NCI-H2081 treated with DMSO at 0.1 percent for 48 hours (cell line): ENCODE measurements at places on chromosomes 12 and 14.

DNA sequence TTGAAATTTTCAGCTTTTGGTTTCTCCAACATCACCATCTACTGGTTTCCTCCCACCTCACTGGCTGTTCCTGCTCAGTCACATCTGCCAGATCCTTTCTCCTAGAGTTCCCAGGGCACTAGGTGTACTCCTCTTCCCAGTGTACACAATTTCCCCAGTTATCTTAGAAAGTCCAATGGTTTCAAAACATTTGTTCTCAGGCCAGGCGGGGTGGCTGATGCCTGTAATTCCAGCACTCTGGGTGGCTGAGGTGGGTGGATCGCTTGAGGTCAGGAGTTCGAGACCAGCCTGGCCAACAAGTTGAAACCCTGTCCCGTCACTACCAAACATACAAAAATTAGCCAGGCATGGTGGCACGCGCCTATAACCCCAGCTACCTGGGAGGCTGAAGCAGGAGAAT is 60.7 kb downstream of the SPPL3 start:
- no peak for DNase-seq

DNA sequence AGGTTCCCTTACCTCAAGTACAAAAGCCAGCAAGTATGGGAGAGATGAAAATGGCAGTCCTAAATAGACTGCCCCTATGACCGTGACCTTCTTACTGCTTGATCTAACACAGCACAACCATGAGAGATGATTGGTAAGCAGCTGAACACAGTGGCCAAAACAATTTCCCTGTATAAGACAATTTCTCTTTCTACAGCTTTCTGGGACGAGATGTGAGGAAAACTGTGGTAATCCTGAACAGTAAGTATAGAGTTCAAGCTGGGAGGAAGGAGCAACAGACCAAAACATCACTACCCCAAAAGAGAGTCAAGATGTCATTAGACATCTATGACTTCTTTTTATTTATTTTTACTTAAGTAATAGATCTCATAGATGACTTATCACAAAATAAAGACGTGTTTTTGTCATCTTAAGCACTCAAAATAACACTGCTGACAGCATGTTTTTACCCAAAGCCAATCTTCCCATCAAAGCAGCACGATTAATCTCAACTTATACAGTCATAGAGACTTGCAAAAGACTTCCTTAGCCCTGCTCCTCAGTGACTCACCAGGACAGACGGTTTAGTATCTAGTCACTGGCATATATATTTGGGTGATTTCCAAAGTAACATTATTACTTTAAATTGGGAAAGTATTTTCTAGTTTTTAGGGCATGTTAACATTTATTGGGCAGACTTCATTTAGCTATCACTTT is 3.7 kb downstream of the TMEM52B start:
- no peak for DNase-seq

GRCh38 chr14:96384053-96384452 is 7.9 kb upstream of the AK7 start:
- DNase-seq: no peak

DNA sequence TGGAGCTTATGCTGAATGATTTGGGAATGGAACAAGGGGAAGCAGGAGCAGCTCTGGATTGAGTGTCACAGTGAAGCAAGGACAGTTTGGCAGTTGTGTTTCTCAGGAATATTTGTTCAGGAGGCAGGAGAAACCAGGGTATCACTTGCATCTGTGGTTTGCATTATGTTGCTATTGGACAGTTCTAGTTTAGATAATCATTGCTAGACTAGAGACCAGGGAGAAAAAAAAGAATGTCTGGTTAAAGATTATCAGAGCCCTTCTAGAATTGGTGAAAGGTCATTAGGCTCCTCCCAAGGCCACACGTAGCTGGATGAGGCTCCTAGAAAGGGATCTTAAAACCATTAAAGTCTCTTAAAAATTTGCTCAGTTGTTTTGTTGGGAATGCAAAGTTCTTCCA is 17.0 kb upstream of the SRSF5 start:
- no peak for DNase-seq

DNA sequence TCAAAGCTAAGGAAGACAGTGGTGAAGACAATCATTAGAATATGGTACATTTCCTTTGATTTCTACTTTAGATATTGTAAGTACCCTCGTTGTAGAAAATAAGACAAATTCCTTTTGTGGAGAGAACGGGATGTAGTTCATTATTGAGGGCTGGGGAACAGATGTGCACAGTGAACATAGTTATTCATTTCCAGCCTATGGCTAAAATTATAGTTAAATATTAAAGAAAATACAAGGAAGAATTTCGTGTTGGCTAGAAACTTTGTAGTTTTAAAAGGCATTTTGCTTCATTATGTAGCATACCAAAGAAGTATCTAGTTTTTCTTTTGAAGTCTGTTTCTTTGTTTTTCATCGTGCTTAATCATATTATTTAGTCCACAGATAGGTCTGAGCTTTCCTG is 201.8 kb downstream of the ESR2 start:
- DNase-seq: no peak

DNA sequence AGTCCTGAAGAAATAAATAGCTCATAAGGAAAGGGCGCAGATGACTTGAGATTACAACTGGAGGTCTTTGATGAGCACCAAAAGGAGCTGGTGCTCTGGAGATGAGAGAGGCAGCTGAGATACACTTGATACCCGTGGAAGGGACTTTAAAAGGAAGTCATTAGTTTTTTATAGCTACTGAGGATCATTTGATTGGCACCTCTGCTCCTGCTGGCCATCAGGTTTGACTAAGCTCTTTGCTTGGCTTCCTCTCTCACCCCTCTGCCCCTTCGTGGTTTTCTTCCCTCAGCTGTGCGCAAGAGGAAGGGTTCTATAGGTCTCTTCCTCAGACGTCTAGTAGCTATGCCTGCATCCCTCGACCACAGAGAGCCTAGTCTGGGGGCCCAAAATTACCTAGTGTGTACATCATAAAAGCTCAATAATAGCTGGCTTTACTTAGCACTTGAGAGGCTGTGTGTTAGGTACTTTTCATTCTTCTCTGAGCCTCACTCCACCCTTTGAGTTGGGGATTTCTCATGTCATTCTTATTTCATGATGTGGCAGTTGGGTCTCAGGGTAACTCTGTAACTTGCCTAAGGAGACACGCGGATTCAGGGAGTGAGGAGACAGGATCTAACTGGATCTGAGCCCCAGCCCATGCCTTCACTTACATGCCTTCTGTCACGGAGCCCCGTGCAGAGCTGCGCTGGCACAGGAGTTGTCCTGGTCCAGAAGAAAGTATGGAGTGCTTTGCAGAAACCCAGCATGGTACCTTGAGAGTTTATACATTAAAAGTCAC is 68.4 kb upstream of the ASPG start:
- no peak for DNase-seq

DNA sequence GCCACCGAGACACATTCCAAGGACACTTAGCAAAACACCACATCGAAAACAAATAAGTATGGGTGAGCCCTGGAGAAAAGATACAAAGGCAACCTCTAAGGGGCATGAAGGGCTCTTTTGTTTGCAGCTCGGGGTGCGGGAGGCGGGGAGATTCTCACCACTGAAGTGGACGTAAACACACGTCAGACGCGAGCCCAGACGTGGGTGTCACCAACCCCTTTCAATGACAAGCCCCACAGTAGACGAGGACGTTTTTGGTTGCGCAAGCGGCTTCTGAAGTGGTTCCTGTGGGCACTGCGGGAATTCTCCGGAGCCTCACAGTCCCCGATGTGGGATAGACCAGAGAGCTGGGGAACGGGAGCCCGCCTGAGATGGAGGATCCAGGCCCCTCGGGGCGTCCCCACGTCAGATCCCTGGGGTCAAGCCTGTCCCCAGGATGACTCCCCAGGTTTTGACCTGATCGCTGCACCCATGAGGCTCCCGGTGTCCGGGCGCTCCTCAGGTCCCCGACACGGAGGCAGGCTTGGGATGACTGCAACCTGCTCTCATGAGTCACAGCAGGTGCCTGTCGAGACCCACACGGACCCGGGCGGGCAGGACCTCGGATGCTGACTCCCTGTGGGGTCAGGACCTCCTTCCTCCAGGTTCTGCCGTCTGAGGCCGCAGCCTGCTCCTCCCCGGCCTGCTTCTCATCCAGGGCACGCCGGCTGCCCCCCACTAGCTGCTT is 20.3 kb upstream of the ADGRD1 start:
- no peak for DNase-seq

DNA sequence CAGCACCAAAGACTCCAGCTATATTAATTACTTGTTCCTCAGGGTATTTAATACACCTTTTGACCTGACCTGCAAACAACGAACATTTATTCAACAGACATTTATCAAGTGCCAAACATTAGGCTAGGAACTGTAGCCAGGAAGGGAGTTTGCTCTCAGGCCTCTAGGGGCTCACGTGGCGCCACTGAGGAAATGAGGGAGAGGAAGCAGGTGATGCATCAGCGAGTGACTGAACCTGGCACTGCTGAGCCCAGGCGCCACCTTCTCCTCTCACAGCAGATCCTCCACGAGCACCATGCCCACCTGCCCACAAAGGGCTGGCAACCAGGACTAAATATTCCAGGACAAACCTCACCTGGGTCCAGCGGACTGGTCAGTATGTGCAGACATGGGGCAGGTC is 50.2 kb downstream of the SETD3 start:
- DNase-seq: no peak

GRCh38 chr12:34186492-34186891 is 164.2 kb downstream of the ALG10 start:
- DNase-seq: no peak

GRCh38 chr14:74459289-74459946 is 33.4 kb upstream of the SYNDIG1L start:
- no peak for DNase-seq

GRCh38 chr12:26195641-26196420 is 458 bp downstream of the SSPN start:
- no peak for DNase-seq

- DNase-seq: no peak
Measured at GRCh38 chr14:78997811-78998210, 827.6 kb downstream of the NRXN3 start.

DNA sequence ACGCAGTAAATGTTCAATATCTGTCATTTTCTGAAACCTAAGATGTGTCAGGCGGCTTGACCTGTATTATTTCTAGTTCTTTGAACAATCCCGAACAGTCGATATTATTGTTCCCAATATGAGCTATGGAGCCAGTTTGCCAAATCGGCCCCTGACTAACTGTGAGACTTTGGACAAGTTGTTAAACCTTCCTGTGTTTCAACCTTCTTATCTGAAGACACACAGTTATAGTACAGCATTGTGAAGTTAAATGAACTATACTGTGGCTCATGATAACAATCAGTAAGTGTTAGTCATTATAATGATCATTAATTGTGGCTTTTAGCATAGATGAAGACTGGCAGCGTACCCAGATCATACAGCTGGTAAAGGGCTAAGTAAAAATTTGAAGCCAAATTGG is 23.4 kb downstream of the DDX47 start:
- DNase-seq: no peak

DNA sequence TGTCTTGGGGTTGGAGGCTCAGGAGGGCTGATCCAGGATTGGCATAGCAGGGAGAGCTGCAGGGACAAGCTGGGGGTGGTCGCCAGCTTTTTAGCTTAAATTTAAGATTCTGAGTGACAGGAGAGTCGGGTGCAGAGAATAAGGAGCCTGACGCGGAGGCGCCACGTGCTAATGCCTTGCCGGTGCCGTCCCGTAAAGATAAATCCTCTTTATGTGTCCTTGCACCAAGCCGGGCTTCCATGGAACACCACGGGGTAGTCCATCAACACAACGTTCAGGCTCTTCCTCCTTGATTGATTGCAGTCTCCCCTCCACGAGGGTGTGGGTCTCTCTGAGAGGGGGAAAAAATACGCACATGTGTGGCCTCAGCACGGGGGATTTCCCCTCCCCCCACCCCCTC is 3.9 kb downstream of the DLK1 start:
- no peak for DNase-seq

DNA sequence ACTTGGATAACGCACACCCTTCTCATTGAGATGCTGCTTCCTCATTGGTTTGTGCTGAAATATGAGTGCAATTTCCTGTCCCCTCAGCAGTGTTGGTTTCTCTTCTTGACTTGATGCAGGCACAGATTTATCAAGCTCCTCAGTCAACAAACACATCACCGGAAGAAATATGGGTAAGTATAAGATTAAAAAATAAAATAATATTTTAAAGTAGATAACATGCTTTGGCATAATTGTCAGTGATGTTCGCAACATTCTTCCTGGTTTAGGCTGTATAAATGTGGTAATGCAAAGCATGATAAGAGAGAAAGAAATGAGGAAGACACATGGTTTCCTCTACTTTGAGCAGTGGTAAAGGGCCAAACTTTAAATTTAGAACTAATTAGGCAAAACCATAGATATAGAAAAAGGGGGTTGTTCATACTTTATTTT is at the start of gene GPR65:
Gene GPR65 (plus strand): TSS at position 86 of the 432 bp plus-strand sequence. CDS start 5,713 bp downstream, outside the sequence.
- no peak for DNase-seq

DNA sequence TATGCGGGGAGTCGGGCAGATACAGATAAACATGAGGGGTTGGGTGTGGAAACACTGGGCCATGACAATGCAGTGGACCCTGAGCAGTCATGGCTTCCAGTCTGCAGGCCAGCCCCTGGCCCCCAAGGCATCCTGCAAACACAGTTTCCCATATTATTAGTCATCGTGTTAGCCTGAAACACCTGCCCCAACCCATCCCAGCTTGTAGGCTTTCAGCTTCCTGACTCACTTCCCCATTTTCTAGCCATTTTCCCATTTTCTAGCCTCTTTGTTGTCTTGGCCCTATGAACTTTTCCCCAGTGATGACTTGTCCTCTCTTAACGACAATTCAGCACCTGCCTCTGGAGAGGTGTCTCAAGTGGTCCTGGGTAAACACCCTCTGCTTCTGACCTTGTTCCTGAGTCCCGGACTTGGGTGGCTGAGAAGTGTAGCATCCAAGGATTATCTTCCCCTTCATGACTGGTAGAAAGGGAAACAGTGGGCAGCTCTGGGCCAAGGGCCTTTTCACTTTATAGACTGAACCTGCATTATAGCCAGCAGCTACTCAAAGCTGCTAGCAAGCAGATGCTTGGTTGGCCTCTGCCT is 4.3 kb upstream of the PGF start:
- no peak for DNase-seq

- DNase-seq: no peak
Measured at GRCh38 chr12:117582135-117582784, 220.8 kb upstream of the NOS1 start.

- DNase-seq: no peak
Measured at GRCh38 chr12:3102771-3103410, 25.7 kb downstream of the TSPAN9 start.

- DNase-seq: no peak
Measured at GRCh38 chr12:52496590-52497071, 3.6 kb upstream of the KRT6A start.

DNA sequence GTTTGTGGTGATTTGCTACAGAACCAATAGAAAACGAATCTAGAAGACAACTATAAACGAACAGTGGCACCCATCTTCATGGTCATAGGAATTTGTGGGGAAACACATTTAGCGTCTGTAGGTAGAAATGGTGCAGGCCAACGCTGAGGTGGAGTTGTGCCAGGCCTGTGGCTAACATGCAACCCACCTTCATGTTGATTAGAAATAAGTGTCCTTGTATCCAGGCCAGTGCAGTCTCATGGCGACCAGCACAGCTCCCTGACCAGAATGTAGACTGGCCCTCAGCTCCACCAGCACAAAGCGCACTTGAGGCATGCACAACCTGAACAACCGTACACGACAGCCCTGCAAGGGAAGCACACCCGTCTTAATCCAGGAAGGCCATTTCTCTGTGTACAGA is 187.0 kb downstream of the TMEM132D start:
- DNase-seq: no peak
